Hematopoietic multipotent progenitor cell treated with erythropoietin and hydrocortisone succinate and interleukin-3 and kit ligand, for 6 days (in vitro differentiated cells): ENCODE measurements at places on chromosomes 5 and 9.

DNA sequence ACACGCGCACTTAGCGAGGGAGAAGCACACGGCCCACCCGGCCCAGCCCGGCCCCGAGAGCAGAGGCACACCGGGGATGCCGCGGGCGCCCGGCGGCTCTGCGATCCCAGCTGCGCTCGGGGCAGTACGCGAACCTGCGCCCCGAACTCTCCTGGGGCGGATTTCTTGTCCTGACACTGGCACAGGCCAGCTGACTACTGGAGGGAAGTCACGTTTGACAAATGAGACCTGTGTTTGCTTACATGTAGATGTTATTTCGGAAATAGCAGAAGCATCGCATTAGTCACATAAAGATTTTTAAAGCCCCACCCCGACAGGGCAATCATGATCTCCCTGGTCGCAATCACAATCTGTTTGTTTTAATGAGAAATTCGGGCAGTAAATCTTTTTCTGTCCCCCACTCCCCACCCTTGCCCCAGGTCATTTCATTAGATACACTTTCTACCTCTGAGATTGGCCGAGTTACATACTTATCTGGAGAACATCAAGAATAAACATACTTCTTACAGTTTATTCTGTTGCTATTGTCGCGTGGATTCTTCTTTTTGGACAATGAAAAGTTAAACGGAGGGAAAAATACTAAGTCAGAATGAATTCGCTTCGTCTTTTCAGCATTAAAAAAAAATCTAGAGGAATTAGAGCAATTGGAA, 518.9 kb downstream of the CTNND2 start:
- DNase-seq, result no peak

DNA sequence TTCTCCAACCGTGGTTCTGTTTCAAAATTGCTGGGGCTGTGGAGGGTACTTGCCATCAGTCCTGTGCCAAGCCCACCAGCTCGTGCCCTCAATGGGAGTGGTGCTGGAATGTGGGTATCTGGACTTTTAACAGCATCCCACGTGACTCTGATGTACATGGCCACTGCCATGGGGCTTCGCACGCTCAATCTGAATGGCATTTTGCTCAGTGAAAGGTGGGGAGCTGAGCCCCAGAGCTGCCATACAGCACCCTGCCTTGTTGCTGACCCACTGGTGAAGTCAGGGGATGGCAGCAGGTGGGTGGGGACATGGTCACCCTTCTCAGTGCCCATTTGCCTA, 16.6 kb upstream of the SYNPO start:
- no peak for DNase-seq

DNA sequence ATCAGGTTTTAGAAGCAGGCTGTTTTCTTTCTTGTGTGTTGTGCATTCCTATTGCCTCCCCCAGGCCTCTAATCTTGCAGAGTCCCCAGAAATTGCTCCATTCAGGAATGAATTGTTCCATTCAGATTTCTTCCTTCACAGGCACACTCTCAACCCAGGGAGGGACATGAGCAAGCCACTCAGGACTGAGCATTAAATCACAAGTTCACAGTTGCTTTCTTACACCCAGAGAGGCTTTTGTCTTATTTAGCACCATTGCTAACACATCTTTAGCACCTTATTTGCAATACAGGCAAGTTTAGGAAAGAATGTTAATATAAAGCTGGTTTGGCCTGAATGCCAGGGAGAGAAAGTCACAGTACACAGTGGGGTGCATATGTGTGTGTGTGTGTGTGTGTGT, 221.4 kb downstream of the RAB3C start:
- DNase-seq, result no peak

DNA sequence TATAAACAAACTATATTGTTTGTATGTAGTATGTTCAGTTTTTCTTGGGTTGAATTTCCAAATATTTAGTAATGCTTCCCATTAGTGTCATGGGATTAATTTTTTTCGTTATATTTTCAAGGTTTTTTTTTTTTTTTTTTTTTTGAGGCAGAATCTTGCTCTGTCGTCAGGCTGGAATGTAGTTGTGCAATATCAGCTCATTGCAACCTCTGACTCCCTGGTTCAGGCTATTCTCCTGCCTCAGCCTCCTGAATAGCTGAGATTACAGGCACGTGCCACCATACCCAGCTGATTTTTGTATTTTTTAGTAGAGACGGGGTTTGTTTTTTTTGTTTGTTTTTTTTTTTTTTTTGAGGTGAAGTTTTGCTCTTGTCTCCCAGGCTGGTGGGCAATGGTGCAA, 10.6 kb downstream of the DDX46 start:
- DNase-seq, result no peak

- no peak for DNase-seq
Observed at GRCh38 chr9:16964228-16964627, 93.8 kb upstream of the BNC2 start.
